ENCODE measurements at places on chromosomes 16 and 17.

- DNase-seq = no peak
Observed at GRCh38 chr17:44972953-44973352, 4.8 kb upstream of the C1QL1 start.

- peak; percentile 16 for DNase-seq
Observed at GRCh38 chr17:68290955-68291835, at the start of the genes ARSG and SLC16A6. Gene ARSG (plus strand): TSS chr17:68291495. CDS start chr17:68307494, 15,999 bp downstream. Gene SLC16A6 (minus strand): TSS chr17:68291127. CDS start chr17:68278320, 12,807 bp downstream.

DNA sequence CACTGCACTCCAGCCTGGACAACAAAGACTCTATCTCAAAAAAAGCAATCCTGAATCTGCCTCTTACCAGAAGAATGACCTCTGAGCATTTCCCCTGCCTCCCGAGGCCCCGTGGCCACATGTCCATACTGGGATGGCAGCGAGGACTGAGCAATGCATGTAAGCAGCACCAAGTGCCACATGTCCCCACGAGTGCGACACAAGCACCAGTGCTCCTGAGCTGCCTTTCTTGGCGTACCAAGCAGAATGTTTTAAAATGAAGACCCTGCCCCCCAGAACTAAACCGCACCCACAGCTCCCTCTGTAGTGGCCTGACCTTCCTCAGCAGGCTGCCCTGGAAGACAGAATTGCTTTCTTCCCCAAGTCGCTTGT, 373.3 kb downstream of the SLC39A11 start:
- DNase-seq = no peak

- DNase-seq = no peak
Observed at GRCh38 chr16:65313936-65314626, 192.2 kb upstream of the CDH11 start.

DNA sequence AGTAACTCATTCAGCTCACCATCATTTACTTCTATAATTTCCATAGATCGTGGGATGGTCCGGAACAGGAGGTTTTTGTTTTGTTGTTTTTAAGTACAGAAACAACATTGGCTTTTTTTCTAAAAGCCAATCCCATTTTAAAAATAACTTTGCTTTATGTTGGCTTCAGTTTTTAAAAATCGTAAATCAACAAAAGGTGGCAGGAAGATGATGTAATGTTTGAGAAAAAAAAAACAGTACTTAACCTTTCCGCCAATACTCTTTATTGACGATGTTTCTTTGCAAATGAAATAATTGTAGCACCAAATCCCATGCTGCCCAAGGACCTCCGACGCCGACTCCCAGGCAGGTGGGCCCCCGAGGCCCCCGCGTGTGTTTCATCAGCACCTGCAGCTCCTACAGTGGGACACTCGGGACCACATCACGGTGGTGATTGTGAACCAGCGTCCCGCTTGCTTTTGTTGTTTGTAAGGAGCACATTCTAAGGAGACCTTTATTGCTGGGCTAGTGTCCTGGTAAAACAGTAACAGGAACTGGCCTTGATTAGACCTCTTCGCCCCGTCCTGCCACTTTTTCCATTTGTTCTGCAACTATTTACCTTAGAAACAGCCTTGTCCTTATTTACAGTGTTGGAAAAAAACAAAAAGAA, 140.2 kb upstream of the CHMP6 start:
- DNase-seq = no peak

DNA sequence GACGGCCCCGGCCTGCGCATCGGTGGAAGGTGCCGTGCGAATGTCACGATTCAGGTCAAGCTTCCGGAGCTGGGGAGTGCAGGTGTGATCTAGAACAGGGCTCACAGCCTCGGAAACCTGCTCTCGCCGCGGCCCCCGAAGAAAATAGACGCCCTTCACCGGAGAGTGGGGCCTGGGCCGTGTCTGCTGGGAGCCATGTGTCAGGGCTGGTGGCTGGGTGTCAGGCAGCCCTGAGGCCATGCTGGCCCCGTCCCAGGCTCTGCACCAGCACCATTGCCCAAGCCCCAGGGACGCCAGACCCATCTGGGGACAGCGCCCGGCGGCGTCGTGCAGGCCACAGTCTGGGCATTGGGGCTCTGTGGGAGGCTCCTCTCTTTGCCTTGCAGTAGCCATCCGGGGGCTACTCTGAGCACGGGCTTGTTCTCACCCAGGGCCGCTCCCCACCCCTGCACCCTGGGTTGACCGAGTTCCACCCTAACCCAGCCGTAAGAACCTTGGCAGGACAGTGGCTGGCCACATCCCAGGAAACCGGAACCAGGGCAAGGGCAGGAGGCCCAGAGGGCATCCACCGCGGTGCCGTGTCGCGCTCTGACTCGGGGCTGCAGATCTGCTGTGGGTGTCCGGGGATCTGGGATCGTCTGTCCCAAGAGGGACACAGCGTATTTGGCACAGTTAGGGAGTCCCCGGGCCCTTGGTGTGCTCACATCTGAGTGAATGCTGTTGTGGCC, 5.3 kb upstream of the NUDT16L1 start:
- DNase-seq = no peak

- DNase-seq = no peak
Observed at GRCh38 chr16:54107583-54108202, 178.9 kb downstream of the IRX3 start.

DNA sequence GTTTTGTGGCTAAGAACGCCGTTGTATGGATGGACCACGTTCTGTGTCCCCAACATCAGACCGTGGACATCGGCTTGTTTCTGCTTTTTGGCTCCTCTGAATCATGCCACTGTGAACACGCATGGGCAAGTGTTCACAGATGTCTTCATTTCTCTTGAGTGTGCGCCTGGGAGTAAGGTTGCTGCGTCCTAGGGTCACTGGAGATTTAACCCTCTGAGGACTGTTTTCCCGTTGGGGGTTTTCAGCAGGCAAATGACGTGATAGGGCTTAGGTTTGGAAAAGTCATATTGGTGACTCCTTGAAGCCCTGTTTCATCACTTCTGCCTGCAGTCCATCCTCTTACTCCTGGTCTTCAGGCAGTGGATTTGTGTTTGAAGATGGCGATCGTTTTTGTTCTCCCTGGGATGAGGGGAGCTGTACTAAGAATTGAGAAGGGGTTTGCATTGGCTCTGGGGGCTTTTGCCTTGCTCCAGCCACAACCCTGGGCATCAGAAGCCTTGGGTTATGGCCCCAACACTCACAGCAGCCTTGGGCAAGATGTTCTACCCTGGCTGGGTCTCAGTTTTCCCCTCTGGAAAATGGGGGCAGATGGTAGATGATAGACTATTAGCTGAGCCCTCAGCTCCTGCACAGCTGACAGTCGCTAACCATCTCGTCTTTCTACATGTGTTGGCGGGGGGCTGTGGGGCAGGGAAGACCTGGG, 67.2 kb upstream of the CIBAR2 start:
- DNase-seq = no peak

- DNase-seq = no peak
Observed at GRCh38 chr16:14024283-14024682, 46.8 kb upstream of the MRTFB start.

- no peak for DNase-seq
Observed at GRCh38 chr16:4135537-4135936, 19.3 kb upstream of the ADCY9 start.

DNA sequence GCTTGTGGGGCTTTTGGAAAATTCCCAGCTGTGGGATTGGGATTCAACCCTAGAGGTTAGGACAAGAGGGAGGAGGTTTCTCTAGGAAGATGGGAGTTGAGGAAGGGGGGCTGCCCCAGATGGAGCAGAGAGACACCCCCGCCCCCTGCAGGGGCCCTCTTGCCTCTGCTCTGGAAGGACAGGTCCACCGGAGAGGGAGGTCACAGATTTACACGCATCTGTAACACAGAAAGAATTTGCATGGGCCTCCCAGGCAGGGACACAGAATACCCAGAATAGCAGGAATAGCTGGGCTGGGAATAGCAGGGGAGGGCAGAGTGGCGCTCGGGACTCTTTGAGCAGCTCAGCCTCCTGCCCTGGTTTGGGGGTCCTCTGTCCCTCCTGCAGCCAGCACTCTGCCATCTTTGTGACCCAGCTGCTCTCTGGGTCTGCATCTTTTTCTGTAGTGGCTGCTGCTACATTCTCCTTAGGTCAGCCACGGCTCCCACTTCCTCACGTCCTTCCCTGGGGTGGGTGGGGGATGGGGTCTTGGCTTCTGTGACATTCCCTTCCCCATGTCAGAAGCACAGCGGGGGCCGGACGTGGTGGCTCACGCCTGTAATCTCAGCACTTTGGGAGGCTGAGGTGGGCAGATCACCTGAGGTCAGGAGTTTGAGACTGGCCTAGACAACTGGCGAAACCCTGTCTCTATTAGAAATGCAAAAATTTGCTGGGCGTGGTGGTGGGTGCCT, 33.9 kb upstream of the PLLP start:
- no peak for DNase-seq

DNA sequence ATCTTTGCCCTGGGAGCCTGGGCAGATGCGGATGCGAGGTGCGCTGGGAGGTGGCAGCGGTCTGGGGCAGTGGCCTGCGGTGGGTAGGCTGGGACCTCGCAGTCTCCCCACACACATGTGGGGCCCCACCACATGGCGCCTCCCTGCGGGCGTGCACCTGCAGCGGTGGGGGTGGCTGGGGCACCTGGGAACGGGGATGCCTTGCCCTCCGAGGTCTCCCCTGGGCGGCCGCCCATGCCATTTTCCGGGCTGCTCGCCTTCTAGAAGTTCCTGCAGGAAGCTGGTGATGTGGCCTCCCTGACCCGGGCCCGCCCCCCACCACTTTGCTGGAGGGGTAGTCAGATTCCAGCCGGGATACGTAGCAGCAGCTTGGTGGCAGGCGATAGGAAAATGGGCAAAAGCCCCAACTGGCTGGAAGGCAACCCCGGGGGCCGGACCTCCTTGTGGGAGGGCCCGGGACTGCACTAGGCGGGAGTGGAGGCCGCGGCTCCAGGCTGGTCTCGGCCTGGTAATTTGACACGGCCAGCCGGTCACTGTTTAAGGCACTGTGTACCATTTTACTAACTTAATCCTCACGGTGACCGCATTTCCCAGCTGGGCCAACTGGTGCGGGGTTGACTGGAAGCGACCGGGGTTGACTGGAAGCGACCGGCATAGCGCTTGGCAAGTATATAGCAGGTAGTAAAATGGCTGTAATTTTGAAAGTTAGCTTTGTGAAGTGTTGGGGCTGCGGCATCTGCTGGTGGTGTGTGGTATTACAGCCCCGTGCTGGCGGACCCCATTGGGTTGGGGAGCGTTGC, 38.5 kb downstream of the IGF2BP1 start:
- DNase-seq = peak; percentile 44

DNA sequence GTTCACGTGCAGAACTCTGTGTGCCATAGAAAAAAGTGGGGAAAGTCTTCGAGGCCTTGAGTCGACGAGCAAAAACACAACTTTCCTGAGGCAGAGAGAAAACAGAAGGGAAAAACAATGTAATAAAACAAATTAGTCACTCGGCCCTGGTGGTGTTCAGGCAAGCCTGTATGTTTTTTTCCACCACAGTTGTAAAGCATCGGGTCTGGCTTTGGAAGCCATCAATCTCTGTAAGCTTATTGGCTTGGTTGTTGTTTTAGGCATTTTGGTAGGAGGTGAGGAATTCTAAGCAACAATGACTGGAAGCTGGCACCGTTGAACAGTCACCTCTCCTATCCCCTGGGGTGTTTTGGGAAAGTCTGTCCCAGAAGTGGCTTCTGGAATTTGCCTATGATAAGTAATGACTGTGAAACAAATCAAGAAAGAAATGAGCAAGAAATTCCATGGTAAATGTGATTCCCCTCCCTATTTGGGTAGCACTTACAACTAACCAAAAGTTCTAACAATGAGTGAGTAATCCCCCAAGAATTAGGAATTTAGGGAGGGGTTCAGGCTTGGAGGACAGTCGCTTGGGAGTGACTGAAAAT, 2.8 kb downstream of the CDH13 start:
- DNase-seq = no peak

DNA sequence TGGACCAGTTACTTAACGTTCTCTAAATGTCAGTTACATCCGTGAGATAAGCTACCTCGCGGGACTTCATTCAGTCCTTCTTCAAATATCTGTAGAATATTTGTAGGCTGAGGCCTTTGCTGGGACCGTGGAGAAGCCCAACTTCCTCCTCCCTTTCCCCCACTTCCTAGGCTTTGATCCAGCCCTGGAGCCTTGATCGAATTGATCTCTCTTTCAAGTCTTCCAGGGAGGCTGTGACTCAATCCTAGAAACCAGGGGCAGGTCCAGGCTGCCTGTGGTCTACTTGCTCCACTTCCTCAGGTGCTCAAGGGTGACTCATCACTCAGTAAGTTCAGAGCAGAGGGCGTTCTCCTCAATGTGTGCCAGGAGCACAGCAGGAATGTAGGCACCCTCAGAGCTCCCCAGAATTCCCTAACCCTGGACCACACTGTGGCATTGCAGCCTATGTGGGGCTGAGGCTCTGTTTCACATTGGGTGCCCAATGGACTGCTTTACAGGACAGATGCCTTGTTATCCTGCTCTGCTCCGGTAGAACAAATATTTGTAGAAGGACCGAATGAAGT, 11.2 kb upstream of the CEP20 start:
- no peak for DNase-seq

GRCh38 chr16:56866955-56867830, 2.2 kb downstream of the SLC12A3 start:
- peak; percentile 28 for DNase-seq

GRCh38 chr17:36938566-36939051, 1.3 kb downstream of the LHX1 start:
- DNase-seq = no peak

DNA sequence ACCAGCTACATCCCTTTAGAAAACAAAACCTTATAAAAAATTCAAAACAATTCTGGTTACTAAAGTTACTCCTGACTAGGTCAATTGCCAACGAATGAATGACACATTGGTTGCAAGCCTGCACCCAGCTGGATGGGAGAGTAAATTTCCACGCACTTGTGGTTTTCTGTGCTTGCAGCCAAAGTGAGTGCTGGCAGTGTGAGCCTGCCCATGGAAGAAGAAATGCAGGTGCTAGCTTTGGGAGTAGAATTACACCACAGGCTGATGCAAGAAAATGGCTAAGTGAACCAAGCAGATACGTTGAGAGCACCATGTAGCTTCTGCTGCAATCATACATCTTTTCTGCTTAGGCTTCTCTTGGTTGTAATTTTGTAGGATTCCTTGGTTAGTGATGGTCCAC, 74.6 kb downstream of the SYCE1L start:
- DNase-seq = no peak

GRCh38 chr17:4852567-4853207, 19.5 kb downstream of the MINK1 start:
- no peak for DNase-seq

DNA sequence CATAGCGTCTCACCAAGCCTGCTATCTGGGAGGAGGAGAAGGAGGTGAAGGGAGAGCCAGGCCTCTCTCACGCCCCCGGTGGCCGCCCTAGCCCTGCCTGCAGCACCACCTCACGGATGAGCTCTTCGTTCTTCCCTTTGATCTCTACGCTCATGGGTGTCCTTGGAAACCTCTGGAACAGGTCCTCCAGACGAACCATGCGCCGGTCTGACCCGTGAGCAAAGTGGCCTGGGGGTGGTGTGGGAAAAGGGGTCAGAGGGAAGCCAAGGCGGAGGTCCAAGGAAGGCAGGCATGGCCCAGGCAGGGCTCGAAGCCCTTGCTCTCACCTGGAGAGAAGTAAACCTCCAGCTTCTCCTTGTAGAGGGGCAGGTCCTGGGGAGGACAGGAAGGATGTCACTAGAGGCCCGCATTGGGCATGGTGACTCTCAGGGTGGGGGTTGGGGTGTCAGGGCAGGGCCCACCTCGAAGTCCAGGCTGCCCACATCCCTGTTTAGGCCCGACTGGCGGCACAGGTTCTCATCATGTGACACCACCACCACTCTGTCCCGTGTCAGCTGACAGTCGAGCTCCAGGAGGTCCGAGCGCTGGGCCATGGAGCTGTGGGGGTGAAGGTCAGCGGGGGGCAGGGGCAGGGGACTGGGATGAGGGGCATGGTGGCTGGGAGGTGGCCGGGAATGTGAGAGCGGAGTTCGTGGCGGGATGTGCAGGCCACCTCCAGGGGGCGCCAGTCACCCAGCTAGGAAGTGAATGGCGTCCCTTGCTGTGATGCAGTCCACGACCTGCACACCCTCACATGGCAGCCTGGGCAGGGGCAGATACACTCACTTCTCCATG, 923 bp downstream of the GDPD3 start:
- no peak for DNase-seq

GRCh38 chr16:30780549-30780948, 6.5 kb downstream of the ZNF629 start:
- no peak for DNase-seq
